Ureter (tissue), 1 donor: ENCODE measurements at places on chromosomes 4 and X. TPM values are rescaled to one million over a fixed set of nuclear protein-coding genes. Genes with fewer than 3 reads are reported as not detected.

DNA sequence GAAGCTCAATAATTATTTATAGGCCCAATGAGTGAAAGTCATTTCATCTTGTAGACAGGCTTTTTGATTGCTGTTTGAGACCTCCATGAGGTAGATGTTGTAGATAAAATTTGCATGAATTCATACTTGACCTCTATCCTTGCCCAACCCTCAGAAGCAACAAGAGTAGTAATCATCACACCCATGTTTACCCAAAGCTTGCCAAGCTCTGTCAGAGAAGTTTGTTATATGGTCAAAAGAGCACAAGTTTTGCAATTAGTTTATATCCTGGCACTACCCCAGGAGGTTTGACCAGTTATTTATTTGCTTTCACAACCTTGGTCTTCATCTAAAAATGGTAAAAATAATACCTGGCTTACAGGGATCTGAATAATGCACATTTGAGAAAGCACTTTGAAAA, 20.7 kb downstream of the ADH7 start:
- DNase-seq: peak; percentile 49

DNA sequence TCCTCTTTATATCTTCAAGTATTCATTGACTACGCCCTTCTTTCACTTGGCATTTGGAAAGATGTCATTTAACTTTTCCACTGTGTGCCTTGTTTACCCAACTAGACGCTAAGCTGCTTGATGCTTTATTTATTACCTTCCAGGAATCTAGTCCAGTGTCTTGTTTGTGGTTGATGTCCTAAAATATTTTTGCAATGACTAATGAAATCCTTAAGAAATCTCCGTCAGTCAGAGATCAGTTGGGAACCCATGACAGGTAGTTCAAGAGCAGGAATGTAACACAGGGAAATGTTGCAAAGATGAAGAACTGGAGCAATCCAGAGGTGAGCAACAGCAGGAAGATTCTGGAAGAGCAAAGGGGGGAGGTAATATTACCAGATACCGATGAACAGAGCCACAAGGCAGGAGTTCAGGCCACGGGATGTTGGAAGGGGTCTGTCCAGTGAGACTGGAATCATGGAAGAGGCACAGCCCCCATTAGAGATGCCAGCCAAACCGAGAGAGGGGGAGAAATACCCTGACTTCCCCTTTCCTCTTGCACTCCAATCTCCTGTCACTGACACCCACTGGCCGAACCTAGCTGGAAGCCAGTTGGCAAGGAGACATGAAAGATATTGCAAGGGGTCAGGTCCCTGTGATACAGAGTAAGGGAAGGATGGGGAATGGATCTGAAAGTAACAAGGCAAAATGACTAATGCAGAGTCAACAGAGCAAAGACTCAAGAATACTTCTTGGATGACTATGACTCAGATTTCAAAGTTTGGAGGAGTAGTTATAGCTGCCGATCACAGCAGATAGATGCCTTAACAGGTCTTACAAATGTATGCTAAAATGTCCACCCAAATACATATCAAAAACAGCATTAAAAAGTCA, 62.7 kb upstream of the PHKA2 start:
- DNase-seq: no peak

DNA sequence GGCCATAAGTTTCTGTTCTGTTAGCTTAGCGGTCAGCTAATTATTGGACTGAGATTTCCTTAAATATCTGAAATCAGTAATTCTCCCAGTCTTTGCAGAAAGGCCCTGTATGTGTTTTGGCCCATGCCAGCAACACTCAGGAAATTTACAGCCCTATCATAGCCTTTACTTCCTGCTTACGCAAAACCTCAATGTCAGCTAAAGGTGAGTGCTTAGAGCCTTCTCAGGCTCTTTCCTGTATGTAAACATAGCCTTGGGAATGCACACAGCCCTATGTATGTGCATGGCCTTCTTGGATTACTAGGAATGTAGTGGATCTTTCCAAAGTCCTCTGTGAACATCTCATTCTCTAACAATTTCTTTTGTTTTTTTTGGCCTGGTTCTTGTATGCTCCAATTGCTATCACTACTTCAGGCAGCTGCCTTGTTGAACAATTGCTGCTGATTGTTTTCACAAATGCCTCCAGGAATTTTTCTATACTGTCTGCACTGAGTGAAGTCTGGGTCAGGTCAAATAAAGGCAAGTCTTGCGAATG, 200.0 kb downstream of the PPP1R2C start:
- DNase-seq: no peak

- DNase-seq: no peak
These were observed 22.1 kb upstream of the SCOC start for GRCh38 chr4:140351093-140352075.

DNA sequence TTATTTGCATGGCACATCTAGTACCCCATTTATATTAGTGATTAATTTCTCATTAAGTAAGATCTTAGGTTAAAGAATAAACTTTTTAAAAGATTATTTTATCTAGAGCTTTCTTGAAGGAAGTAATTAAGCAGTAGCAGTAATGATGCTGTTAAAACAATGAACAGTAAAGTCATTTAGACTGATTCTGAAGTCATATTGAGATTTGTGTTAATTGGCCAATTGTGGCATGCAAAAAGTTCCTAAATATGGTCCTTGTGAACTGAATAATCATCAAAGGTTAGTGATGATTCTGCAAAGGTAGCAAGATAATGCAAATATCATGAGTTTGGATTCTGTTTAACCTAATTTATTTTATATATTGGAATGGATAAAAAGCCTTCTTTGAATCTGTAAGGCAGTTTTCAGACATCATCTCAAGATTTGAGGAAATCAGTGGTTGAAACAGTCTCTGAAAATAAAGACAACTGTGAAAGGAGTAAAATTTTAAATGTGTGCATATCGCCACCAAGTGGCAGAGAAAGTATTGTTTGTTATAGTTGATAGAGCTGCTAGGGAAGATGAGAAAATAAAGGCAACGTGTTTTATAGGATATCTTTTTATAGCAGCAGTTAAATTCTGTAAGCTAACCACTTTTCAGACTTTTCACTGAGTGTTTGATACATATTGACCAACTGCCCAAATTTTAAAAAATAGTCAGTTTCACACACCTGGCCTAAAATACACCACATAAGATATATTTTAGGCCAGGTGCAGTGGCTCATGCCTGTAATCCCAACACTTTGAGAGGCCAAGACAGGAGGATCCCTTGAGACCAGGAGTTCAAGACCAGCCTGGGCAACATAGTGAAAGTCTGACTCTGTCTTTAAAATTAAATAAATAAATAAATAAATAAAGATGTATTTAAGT, 79.6 kb downstream of the CCKAR start:
- DNase-seq: no peak

Gene TEX13B
- total RNA-seq: not detected

Gene ZIC3
- not detected for total RNA-seq
